SW480 (cell line): ENCODE measurements at places on chromosomes 16 and 17.

DNA sequence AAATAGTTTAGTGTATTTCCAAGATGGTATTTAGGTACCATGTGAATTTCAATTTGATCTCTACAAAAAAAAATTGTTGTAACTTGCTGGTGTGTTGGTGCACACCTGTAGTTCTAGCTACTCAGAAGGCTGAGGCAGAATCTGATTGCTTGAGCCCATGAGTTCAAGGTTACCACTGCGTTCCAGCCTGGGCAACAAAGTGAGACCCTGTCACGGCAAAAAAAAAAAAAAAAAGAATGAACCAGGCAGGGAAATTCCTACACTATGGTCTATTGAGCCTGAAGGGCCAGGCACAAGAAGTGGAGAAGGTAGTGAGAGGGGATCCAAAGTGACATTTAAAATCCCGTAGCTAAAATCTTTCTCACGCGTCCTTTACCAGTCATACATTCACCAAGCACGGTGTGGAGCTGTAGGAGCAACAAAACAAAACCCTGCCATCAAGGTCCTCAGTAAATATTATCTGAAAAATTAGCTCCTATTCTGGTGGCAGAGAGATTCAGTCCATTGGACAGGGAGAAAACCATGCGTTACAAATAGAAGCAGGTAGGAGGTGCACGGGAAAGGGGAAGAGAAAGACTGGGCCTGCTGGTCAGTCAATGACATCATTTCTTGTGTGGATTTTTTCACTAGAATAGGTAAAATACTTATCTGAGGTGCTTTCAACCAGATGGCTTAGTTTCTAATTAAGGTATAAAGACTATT lies 27.3 kb downstream of the TXNDC11 start:
- DNase-seq = no peak

GRCh38 chr17:27245230-27245696 lies 48.7 kb upstream of the WSB1 start:
- DNase-seq = peak; percentile 84

- DNase-seq = peak; percentile 67
Observed at GRCh38 chr17:42548070-42548837, 4.5 kb upstream of the HSD17B1 start.

DNA sequence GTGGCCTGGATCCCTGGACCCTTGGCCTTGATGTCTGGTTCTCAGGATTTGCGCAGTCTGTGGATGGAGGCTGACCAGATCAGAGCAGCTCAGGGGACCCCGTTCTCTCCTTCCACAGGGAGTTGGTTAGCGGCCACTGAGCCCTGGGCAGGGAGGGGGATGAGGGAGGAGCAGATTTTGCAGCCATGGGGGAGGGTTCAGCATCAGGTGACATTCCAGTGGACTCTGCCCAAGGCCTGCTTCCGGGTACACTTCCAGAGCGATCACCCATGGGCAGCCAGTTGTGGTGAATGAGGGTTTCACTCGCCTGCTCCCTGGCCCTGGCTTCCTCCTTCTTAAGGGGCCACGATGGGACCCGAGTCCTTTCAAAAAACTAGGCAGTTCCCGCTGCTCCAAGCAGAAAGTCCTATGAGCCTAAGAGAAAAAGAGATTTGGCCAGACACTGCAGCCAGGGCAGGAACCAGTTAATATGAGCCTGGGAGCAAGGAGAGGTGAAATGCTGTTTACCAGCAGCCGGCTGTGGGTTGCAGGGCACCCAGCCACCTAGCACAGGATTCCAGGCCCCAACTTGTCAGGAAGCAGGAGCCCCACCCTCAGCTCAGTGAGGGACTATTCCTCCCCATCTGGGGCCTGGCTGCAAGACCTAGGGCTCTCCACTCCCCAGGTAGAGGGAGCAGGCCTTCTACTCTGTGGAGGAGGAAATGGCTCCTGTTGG lies 4.7 kb upstream of the GPRC5C start:
- peak; percentile 83 for DNase-seq

DNA sequence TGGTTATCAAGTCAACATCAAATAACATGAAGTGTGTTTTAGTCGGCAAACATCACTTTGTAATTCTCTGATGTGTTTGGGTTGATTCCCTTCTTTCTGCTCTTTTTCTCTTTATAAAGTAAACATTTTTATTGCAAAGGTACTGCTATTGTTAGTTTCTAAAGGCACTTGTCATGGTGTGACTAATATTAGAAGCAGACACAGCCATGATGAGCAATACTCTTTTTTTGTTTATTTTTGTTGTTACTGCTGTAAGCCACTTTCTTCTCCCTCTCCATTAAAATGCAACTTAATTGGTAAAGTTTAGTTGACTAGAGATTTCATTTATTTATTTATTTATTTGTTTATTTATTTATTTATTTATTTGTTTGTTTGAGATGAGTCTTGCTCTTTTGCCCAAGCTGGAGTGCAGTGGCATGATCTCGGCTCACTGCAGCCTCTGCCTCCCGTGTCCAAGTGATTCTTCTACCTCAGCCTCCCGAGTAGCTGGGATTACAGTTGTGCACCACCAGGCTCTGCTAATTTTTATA lies 424.7 kb downstream of the WWOX start:
- DNase-seq = no peak

GRCh38 chr16:76639685-76640289 lies 362.6 kb downstream of the CNTNAP4 start:
- peak; percentile 36 for DNase-seq

DNA sequence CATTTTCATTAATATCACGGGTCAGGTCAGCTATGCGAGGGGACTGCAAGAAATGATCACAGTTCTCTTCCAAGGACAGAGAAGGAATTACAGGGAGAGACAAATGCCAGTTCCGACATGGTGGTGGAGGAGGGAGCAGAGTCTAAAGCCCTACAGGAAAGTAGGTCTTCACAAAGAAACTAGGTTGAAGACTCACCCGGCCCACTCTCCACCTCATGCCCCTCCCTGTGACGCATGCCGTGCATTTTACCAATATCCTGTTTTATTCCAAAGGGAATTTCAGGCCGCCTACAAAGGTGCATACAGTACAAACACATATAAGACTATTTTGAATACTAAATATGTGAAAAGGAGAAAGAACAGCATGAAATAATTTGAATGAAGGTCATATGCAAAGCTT lies 56.8 kb downstream of the CDH11 start:
- DNase-seq = no peak

GRCh38 chr17:43043307-43043706 lies 18.3 kb downstream of the RND2 start:
- no peak for DNase-seq

DNA sequence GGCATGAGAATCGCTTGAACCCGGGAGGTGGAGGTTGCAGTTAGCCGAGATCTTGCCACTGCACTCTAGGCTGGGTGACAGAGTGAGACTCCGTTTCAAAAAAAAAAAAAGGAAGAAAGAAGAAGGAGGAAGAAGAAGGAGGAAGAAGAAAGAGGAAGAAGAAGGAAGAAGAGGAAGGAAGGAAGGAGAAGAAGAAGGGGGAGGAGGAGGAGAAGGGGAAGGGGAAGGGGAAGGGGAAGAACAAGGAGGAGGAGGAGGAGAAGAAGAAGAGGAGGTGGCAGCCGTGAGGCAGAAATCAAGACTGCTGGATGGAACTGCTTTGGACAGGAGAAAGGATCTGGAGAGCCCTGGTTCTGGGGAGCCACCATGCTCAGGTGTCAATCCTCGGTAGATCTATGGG lies 29.7 kb upstream of the PEMT start:
- no peak for DNase-seq

DNA sequence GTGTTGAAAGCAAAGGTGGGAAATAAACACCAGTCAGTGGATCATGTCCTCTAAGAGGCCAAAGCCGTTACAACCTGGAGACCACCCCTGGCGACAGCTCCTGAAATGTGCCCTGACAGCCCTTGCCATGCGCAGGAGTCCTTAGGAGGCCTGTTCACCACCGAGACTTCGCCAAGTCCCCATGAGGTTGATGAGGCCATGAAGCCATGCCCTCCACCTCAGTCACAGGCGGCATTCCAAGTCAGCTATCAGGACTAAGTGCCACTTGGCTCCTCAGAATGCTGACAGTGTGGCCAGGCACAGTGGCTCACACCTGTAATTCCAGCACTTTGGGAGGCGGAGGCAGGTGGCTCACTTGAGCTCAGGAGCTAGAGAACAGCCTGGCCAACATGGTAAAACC lies 27.1 kb downstream of the ADAM11 start:
- DNase-seq = no peak

- DNase-seq = no peak
Observed at GRCh38 chr16:70432723-70433457, 6.0 kb downstream of the ST3GAL2 start.

- no peak for DNase-seq
Observed at GRCh38 chr16:67537636-67538591, 9.3 kb downstream of the RIPOR1 start.

- no peak for DNase-seq
Observed at GRCh38 chr16:28188085-28188916, 23.5 kb downstream of the XPO6 start.

DNA sequence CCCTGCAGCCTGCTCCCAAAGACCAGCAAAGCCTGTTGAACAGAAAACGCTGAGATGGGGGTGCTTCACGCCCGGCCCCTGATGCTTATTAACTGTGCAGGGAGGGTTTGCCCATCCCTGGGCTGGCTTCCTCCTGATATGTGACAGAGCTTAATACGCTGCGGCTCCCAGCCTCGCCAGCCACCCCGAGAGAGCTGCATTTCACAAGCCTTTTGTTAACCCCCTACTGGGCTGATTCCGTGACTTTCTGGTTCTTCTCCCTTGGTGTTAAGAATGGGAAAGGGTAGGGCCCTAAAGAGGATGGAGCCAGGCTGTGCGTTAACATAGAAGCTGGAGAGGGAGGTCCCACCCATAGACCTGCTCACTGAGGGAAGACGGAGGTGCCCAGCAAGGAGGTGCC lies 211.8 kb downstream of the ENGASE start:
- DNase-seq = no peak

DNA sequence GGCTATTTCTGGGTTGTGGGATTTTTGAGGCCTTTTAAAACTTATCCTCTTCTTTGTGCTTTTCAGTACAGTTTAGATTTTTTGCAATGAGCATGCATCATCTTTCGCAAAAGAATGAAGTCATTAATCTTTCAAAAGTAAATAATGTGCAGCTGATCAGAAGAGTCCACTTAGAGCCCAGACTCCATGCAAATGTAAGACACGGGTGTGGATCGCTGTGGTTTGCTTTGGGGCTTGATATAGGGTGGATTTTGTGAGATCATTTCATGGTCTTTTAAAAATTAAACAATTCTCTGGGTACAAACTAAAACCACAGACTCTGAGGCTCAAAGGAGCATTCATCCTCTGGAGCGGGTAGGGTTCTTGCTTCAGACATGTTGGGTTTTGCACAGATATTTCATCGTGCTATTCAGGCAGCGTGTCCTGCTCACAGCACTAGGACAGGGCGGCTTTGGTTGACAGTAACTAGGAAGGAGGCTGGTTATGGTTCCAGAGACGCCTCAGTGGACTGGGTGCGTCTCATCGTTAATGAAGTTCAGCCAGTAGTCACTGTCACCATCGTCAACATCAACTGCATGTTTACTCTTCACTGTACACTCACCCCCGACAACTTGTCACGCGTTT lies 129.4 kb upstream of the PLCG2 start:
- no peak for DNase-seq

- DNase-seq = no peak
Observed at GRCh38 chr17:13601322-13601775, 380 bp downstream of the HS3ST3A1 start.

- DNase-seq = peak; percentile 46
Observed at GRCh38 chr17:68981288-68981687, 26.1 kb upstream of the ABCA8 start.

DNA sequence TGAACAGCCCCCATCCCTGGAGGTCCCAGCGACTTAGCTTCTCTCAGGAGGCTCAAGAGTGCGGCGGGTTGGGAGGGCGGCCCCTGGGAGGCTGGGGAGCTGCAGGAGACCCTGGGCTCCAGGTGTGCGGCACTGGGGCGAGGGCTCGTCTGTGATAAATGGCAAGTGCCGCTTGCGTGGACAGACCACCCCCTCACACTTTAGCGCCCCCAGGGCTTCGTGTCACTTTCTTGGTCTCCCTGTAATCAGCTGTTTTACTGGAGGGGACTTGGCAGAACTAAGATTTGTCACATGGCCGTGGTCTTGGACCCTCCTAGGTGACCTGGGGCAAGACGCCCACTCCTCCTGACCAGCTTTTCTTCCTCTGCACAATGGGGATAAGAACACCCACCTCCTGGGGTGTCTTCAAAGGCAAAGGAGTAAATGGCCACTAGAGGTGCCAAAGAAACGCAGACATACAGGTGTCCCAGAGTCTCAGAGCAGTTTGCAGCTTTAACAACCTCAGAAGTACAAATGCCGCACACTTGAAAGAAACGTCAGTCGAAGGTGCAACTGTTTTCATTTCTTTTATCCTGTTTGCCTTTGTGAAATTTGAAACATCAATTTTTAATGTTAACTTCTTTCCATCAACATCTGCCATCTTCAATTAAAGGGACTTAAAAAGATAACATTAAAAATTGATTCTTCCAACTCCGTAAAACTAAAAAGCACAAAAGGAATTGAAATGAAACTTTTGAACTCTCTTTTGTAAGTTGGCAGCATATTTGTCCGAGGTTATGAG lies 946 bp downstream of the OSGIN1 start:
- peak; percentile 62 for DNase-seq

DNA sequence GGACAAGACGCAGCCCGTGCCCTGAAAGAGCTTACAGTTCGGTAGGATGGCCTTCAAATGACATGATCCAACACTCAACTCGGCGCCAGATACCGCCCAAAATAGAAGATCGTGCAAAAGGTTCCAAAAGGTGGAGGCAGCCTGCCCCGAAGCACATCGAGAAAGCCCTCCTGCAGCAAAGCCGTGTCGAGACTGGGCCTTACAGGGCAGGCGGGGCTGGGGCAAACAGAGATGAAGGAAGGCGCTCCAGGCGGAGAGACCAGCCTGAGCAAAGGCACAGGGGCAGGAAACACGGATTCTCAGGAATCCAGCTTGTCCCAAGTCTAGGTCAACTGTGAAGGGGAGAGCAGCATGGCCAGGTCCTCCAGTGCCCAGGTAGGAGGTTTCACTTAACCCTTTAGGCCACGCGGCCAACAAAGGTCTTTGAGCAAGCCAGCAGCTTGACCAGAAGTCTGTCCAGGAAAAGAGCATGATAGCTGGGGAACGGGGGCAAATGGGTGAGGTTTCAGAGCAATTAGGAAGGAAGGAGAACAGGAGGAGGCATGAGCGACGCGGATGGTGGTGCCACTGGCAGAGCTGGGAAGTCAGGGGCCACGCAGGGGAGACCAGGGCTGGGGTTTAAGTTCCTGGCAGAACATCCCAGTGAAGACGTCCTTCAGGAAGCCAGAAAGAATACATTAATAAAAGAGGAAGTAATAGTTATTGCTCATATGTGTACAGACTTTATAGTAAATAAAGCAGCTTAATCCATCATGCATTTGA lies 21.2 kb upstream of the EIF1 start:
- DNase-seq = no peak

- DNase-seq = peak; percentile 52
Observed at GRCh38 chr17:77308861-77309726, 168.3 kb downstream of the SEC14L1 start.

DNA sequence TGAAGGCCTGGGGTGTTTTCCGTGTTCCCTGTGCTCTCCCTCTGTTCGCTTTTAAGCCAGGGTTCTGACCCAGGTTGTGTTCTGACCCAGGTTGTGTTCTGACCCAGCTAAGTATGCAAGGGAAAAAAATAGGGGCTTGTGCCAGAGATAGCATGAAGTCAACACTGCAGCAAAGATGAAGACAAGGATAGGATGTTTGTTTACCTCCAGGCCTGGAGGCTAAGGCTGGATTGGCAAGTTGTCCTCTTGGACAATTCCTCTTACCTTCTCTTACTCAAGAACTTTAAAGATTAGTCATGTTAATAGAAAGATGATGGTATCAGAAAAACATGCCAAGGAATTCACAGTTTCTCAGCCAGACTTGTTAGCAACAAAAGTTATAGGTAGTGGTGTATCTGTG lies 19.4 kb downstream of the LYRM9 start:
- DNase-seq = no peak

GRCh38 chr16:69386596-69386995 lies 789 bp upstream of the TERF2 start:
- DNase-seq = no peak
